ENCODE measurements at places on chromosomes 13 and 19.

- no peak for DNase-seq
Measured at GRCh38 chr13:44231786-44232516, 141.7 kb upstream of the SERP2 start.

- peak; percentile 45 for DNase-seq
Measured at GRCh38 chr13:77345150-77345780, 18.4 kb upstream of the MYCBP2 start.

DNA sequence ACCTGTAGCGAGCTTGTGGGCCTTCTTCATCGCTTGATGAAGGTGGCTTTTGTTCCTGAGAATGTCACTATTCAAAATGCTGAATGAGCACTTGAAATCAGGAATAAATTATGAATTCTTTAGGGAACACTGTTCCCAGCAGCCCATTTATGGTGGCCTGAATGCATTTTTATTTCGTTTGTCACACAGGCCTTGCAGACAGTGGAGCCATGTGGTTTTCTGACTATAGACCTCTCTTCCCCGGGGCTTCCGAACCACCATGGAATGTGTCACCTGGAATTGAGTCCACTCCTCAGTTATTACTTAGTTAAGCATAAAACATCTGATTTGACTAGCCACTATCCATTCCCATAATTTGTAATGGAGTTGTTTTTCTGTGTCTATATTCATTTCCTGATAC, 396.9 kb downstream of the IRS2 start:
- no peak for DNase-seq

DNA sequence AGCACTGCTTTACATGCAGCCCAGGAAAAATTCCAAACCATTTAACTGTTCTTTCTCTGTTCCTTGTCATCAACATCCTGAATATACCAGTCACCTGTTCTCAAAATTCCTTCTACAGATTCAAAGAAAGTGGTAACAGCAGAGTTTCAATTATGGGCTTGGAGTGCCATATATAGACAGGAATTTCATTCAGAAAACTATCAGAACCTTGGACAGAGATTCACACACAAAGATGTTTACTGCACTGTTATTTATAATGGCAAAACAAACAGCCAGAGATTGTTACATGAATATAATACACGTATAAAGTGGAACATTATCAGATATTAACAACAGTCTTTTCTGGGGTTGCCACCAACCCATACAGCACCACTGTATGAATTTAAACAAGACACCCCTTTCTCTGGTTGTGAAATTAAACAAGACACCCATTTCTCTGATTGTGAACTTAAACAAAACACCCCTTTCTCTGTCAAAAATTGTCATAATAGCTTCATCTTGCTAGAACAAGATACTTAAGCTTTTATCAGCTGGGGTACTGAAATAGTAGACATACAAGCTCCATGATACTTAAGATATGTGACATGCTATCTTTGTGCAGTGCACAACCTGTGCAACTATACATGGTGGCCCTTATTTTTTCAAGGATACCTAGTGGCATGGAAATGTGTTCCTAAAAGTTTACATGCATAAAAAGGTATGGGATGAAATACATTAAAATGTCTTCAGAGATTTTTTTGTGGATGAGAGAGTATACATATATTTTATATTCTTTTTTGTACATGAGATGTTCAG, 12.6 kb downstream of the CACNA1A start:
- DNase-seq: no peak

DNA sequence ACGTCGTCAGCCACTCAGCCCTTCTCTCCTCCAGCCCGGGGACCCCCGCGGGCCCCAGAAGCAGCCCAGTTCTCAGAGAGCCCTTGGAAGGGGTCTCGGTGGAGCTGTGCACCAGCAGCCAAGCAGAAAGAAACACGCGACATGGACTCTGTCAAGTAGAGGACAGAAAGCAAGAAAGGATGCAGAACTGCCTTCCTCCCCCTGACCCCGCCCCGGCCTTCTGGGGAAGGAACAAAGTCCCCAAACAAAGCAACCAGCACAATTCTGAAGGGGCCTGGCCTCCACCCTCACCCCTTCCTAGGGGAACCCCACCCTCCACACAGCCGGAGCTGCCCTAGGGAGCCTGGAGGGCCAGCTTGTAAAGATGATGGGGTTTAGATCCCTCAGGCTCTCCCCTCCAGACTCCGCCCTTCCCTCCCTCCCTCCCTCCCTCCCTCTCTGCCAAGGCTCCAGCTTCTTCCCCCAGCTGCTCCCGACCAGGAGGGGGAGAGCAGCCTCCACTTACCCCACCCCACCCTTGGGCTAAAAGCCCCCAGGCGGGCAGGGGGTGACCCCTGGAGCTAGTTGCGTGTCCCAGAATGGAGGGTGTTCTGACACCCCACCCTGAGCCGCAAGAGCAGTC, 7.8 kb downstream of the LYL1 start:
- no peak for DNase-seq

- no peak for DNase-seq
Measured at GRCh38 chr19:57071444-57071843, 48.3 kb upstream of the USP29 start.

DNA sequence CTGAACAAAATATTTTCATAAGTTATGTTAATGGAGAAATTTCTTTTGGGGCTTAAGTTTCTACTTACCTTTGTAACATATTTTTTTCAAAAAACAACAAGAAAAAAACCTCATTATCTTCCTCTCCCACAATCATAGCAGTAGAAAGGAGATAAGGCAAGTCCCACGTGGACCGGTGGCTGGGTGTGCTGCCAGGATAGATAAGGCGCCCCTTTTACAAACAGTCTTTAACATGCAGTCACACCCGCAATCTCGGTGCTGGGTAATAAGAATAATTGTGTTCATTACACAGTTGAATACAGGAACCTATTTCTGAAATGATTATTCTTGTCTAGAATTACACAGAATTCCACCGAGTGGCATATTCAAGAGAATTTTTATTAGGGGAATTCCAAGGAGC, 1202.3 kb downstream of the UQCRFS1 start:
- DNase-seq: no peak

DNA sequence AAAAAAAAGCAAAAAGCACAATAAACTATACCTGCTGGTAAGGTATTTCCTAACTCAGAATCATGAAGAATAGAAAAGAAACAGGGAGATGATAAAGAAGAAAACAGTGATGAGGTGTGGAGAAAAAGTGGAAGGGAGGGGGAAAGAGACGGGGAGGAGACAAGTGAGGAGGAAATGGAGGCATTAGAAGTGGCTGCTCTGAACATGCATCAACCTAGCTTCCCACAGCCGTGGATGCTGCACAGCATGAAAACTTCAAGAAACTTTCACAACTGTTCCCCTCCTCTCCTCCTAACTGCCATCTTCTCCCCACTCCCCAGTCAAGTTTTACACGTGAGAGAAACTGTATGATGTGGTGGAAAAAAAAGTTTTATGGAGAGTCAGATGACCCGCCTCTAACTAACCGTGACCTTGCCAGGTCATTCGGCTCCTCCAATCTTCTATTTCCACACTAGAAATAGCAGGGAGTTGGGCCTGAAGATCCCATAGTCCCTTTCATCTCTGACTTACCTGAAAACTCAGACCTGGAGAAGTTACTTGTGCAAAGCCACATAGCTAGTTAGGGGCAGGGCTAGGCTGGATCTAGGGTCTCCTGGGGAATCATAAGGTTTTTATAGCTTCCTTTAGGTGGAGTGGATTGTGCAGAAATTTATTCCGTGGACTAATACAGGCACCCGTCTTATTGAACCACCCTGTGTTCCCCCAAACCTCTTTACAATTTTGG, 461.9 kb downstream of the KLF5 start:
- DNase-seq: no peak

DNA sequence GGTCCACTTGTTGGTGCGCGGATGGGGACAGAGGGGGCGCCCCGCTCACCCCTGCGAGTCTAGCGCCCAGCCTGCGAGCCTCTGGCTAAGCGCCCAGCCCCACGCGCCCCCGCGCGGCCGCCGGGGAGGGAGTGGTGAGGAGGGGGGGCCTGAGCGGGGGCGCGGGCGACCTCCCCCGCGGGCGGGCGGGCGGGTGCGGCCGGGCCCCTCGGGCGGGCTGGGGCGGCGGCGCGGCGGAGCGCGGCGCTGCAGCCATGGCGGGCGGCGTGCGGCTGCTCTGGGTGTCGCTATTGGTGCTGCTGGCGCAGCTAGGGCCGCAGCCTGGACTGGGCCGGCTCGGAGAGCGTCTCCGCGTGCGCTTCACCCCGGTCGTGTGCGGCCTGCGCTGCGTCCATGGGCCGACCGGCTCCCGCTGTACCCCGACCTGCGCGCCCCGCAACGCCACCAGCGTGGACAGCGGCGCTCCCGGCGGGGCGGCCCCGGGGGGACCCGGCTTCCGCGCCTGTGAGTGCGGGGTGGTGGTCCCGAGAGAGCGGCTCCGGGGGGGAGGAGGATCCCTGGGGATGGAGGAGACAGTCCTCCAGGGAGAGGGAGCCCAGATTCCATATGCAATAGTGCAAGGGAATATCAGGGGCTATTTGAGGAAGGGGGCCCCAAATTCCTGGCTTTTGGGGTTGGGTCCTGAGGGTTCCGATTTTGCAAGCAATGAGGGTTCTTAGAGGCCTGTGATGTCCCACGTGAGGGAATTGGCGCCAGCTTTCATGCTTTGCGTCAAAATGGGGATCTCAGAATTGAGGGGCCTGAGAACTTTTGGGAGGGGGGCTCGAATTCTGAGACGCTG, at the start of gene LTBP4:
Gene LTBP4, plus strand, starts transcription at position 236 of the 841 bp plus-strand sequence. Its CDS starts 19 bp downstream, at position 255.
- no peak for DNase-seq

- DNase-seq: no peak
Measured at GRCh38 chr13:23516190-23516589, 54.0 kb upstream of the TNFRSF19 start.

DNA sequence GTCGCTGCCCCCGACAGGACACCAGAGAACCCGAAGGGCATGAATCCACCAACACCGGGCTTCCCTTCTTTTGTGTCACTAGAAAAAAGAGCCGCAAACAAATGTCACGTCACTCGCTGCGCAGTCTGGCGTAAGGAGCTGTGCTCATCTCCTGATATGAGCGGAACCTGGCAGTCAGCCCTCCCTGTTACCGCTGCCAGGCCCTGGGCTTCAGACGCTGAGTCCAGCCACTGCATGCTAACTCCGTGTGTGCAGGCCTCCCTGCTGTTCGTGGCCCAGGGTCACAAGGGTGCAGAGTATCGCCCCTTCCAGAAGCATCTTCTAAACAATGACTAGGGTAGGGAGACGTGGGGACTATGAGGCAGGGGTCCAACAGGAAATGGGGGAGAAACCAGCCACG, 71.3 kb downstream of the SLC7A1 start:
- DNase-seq: no peak

DNA sequence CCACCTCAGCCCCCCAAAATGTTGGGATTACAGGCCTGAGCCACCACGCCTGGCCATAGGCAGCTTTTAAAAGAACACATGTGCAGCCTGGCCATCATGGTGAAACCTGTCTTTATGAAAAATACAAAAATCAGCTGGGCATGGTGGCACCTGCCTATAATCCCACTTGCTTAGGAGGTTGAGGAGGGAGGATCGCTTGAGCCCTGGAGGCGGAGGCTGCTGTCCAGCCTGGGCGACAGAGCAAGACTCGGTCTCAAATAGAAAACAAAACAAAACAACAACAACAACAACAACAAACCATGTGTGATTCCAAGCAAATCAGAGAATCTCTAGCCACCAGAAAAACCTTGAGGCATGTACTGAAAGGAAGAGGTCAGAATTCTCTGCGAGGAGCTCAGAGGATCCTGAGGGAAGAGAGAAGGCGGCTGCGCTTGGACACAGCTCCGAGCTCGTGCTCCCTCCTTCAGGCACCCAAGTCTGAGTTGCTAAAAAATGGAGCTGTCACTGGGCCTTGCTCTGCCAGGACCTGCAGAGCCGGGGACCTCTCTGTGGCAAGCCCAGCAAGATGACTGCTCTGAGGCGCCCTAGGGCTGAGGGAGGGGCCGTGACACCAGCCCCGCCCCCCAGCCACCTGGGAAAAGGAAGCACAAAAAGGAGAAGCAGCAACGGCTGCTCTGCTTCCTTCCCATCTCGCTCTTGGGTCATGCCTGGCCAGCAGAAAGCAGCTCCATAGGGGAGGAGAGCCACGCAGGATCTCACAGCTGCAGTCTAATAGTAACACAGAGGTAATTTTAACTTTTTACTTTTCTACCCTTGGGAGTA, at the start of gene ARL11:
Gene ARL11, plus strand, starts transcription at position 677 of the 822 bp plus-strand sequence. CDS start 1,941 bp downstream, outside the sequence.
- DNase-seq: peak; percentile 48

DNA sequence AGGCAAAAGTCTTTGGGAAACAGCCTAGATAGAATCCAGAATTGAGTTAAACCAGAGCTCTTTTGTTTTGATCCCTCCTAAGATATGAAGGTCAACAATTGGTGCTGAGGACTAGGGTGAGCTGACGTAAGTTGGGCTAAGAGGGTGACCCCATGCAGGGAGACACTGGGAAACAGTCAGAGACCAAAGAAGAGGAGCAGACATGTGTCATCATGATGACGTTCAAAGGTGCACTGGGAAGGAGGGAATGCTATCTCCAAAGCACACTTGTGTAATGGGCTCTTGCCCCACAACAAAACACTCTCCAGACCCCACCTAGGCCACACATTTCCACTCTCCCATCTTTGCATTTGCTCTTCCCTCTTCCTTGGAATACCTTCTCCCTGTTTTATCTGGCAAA, 481.4 kb downstream of the COG6 start:
- no peak for DNase-seq

DNA sequence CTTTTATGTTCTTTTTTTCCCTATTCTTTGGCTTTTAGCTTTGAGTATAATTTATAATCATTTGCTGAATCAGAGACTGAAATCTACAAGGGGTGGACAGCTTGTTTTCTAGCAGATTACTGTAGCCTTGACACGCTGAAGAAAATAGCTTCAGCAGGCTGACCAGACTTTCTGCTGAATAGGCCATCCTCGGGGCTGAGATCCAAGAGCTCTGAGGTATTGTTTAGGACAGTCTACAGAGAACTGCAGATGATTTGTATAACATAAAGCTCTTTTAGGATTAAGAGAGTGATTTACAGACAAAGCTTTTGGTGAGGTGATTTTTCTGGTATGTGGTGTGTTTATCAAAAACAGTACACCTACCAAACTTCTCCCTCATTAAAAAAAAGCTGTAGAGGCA, 16.8 kb downstream of the POLR1D start:
- DNase-seq: no peak

- DNase-seq: no peak
Measured at GRCh38 chr13:76454991-76455390, 431.2 kb downstream of the KCTD12 start.

- no peak for DNase-seq
Measured at GRCh38 chr19:52660981-52661380, 22.8 kb upstream of the ZNF83 start.

- peak; percentile 47 for DNase-seq
Measured at GRCh38 chr13:40116008-40116407, 460.5 kb downstream of the COG6 start.
